Uterus (tissue), 4 donors: ENCODE measurements at places on chromosomes 7 and 10.

DNA sequence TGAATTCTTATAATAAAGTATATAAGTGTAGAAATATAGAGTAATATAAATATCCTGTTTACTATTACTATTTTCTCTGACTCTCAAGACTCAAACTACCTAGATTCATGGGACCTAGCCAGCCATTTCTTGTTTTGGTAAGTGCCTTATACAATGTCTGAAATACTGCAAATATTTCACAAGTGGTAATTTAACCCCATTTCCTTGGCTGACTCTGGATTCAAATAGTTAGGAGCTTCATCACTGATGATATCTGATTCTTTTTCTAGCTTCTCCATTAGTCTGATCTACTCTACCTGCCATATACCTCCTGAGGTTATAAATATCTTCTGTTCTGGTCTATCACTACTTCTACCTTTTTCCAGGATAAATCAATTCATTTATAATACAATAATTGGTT, 6.4 kb upstream of the RALA start:
- DNase-seq: no peak

- no peak for DNase-seq
Measured at GRCh38 chr10:13321576-13321975, 21.7 kb upstream of the PHYH start.

GRCh38 chr7:154451480-154452457, 399.6 kb downstream of the DPP6 start:
- no peak for DNase-seq

GRCh38 chr10:66931949-66932343, 6.1 kb downstream of the LRRTM3 start:
- no peak for DNase-seq

DNA sequence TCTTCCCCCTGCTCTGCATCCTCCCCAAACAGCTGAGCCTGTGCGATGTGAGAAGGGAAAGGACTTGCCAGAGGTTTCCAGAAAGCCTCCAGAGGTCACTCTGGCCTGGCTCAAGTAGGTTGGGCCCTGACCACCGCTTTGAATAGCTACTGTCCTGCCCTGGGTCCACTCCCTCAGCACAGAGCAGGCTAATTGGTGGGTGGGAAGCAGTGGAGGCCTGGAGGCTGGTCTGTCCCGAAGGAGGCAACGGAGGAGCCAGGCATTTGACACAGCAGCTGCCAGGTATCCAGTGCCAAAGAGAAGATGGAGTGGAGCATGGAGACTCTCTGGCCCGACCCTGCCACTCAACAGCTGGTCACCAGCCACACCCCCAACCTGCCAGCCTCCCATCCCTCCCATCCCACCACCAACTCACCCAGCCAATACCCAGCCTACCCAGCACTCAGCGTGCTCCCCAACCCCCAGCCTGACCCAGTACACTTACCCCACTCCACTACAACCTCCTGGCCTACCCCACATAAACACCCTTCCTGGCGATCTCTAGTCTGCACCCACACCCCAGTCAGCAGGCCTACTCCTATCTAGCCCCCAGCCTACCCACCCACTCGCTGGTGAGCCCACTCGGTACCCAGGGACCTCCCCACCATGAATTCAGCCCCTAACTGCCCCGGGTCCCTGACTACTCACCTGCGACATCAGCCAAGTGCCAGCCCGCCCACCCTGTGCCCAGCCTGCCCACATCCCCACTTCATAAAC, 64.6 kb upstream of the COL13A1 start:
- no peak for DNase-seq

DNA sequence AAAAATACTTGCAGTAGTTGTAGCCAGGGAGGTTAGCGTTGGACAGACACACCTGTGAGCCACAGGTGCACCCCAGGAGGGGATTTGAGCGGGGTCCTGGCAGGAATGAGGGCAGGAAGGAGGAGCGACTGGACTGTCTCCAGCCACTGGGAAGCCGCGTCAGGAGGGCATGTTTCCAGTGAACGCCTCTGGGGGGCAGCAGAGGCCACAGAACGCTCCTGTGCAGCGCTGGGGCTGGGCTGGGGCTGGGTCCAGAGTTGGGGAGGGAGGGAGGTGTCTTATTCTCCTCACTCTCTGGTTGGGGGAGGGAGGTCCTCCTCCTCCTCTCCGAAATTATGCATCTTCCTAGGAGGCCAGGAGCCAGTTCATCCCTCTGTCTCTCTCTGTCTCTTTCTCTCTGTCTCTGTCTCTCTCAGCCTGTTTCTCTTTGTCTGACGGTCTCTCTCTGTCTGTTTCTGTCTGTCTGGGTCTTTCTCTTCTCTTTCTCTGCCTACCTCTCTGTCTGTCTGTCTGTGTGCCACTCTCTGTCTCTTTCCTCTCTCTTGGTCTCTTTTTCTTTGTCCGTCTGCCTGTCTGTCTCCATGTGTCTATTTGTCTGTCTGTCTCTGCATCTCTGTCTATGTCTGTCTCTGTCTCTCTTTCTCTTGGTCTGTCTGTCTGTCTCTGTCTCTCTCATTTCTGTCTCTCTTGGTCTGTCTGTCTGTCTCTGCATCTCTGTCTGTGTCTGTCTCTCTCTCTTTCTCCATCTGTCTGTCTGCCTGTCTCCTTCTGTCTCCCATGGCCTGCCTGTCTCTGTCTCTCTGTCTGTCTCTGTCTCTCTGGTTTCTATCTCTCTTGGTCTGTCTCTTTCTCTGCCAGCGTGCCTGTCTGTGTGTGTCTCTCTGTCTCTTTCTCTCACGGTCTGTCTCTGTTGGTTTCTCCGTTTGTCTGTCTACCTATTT, 9.9 kb upstream of the PSMG3 start:
- peak; percentile 78 for DNase-seq

- DNase-seq: no peak
Measured at GRCh38 chr10:130635528-130635927, 499.3 kb downstream of the GLRX3 start.

GRCh38 chr7:84105586-84105985, 89.0 kb downstream of the SEMA3A start:
- no peak for DNase-seq

- DNase-seq: peak; percentile 22
Measured at GRCh38 chr10:84138478-84139125, 707 bp upstream of the GHITM start.

GRCh38 chr10:112875476-112876267, 74.4 kb upstream of the TCF7L2 start:
- DNase-seq: no peak

GRCh38 chr7:149733131-149733923, 40.1 kb downstream of the ZNF467 start:
- DNase-seq: no peak

DNA sequence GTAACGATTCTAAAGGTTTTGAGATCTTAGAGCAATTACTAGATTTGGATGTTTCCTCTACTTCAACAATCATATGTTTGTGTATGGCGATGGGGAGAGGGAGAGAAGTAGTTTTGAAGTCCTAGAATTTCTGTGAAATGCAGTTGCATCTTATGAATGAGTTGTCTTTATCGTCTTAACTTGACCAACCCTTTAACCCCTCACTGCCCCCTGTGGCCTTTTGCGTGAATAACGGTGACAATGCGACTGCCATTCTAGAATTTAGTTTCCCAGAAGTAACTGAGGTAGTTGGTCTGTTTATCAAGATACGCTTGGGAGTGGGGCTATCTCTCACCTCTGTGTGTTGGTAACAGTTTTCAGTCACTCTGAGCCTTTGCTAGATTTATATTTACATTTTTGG, 204.6 kb downstream of the HDAC9 start:
- DNase-seq: no peak

DNA sequence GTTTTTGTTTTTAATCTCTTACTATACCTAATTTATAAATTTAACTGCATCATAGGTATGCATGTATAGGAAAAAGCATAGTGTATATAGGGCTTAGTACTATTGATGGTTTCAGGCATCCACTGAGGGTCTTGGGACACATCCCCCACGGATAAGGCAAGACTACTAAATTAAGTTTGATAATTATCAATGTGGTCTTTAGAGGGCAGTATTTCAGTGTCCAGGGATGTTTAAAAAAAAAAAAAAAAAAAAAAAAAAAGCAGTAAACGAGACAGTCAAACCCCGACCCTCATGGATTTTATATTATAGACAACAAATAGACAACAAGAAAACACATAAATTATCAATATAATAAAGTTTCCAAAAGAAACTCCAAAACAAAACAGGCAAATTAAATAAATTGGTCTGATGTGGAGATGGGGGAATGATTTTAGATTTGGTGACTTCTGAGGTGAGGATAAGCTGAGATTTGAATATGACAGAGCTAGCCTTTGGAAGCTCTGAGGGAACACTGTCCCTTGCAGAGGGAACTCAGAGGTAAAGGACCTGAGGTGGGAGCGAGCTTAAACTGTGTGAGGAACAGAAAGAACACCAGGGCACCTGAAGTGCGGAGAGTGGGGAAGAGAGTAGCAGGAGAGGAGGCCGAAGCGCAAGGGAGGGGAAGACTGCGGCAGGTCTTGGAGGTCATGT, 14.8 kb downstream of the ACSM6 start:
- DNase-seq: no peak

DNA sequence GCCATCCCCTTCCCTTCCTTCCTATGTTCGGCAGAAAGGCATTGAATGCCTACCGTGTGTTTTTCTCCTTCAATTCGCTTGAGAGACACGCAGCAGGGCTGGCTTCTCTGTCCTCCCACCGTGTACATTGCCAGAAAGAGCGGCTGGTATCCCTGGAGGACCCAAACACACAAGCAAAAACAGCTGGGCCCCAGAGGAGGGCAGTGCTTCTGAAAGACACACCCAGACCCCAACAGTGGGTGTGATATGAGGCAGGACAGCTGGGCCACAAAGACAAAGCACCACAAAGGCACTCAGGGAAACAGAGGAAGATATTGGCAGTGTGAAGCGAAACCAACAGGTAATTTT, 133.1 kb upstream of the SH2B2 start:
- no peak for DNase-seq

DNA sequence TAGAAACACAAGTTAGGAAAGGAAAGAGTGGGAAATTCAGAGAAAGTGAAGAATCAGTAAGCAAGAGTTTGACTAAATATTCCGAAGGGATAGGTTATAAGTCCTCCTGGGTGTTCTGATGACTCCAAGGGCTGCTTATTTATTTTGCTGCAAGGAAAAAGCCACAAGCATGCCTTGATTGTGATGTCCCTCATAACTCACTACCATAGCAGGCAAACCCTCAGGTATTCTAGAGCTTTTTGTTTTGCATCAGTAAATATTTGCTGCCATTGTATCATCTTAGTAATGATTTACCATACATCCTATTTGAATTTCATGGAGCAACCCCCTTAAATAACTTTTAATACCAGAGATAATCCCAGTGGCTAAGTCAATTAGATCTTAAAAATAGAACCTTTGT, 688.1 kb downstream of the SUGCT start:
- DNase-seq: no peak

DNA sequence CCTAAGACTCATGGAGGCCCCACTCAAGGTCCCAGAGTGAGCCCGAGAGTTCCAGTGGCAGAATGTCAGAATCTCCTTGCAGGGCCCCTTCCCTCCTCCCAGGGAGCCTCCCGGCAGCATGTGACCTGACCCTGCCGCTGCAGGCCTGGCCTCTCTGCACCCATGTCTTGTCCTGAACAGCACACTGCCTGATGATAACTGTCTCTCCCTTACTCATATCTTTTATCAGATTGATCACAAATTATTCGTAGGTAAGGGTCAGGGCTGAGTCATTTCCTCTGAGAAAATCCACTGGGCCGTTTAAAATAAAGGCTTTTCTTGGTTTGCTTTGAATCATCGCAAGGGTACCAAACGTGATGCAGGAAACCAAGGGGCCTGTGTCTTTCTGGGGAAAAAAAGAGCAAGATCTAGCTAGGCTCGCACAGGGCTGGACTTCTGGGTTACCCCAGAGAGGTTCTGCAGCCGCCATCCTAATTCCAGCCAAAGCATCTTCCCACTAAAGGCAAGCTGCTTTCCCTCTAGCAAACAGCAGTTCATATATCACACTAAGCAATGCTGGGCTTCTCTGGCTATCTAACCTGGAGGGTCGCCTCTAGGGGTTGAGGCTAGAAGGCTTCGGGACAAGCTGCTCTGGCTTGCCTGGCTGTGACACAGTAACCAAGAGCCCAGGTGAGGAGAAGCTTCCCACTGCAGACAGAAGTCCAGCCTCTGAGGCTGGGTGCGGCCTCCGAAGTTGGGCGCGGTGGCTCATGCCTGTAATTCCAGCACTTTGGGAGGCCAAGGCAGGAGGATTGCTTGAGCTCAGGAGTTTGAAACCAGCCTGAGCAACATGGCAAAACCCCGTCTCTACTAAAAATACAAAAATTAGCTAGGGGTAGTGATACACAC, 104.9 kb downstream of the SPDYE5 start:
- DNase-seq: no peak

DNA sequence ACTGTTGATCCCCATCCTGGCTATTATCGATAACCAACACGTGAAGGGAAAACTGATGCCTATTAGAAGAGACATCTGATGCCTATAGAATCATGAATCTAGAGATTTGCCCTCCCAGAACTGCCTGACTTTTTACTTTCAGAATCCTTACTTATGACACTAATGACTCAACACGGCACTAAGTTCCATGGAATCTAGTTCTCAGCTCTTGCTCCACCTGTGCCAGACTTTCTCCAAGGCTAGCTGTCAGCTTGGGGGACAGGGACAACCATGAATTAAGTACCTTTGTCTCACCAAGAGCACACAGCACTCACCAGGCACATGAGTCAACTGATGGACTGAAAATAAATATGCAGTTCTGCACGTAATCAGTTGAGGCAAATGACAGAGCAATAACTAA, 184.2 kb downstream of the FRMD4A start:
- no peak for DNase-seq

DNA sequence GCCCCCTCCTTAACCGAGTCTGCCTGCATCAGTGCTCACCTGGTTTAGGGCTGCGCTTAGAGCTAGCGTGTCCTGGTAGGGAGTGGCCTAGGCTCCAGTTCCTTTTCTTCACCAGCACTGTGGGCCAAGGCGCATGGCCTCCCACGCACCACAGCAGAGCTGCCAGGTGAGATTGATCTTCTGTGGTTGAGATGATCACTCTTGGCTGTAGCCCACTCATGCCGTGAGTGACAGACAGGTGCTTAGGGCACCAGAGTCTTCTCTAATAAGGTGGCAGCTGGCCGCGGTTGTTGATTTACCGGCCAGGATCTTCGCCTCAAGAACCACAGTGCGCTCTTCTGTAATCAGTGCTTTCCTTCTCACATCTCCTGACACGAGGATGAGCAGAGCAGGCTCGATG, 157.2 kb upstream of the INSYN2A start:
- no peak for DNase-seq

- DNase-seq: no peak
Measured at GRCh38 chr7:17075601-17076255, 193.9 kb upstream of the AGR3 start.

GRCh38 chr7:26054386-26054785, 97.6 kb upstream of the NFE2L3 start:
- DNase-seq: no peak

GRCh38 chr10:133528296-133528844, 1.2 kb downstream of the CYP2E1 start:
- DNase-seq: no peak

DNA sequence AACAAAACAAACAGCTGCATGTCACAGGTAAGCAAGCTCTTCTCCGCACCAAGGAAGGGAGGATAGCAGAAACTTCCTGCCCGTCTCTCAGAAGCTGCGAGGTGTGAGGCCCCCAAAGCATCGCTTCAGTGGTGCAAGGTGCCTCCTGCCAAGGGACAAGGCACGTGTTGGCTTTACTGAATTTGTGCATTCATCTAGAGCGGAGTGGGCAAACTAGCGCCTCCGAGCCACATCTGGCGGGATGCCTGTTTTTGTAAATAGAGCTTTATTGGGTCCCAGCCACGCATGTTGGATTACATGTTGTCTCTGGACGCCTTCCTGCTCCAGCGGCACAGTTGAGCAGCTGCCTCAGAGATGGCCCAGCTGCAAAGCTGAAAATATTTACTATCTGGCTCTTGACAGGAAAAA, 27.7 kb downstream of the PHYH start:
- DNase-seq: peak; percentile 33
